ENCODE measurements at places on chromosomes 16 and 17.

- DNase-seq, result no peak
Observed at GRCh38 chr16:48946686-48947370, 334.8 kb downstream of the CBLN1 start.

GRCh38 chr16:27235938-27236245 is 32.6 kb downstream of the KDM8 start:
- DNase-seq, result no peak

DNA sequence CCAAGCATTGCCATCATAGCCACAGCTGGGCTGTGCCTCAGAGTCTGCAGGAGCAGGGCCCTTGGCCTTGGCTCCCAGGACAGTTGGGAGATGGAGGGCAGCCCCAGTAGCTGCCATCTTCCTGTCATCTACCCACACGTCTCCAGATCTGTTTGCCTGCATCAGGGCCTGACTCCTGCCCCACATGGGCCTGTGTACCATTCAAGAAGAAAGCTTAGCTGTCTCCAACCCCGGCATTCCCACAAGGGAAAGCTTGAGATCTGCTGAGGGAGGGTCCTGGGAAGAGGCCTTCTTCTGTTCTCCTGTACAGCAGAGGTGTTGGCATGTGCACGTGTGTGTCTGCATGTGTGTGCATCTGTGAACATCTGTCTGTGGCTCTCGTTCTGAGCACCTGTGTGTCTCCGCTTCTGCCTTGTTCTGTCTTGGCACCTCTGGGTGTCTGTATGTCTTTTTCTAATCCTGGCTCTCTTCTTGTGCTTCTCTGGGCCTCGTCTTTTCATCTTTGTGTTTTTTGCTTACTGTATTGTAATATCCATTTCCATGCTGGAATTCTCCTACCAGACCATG is 122.2 kb downstream of the MRM1 start:
- no peak for DNase-seq

- no peak for DNase-seq
Observed at GRCh38 chr17:69390795-69391501, 23.5 kb upstream of the MAP2K6 start.

DNA sequence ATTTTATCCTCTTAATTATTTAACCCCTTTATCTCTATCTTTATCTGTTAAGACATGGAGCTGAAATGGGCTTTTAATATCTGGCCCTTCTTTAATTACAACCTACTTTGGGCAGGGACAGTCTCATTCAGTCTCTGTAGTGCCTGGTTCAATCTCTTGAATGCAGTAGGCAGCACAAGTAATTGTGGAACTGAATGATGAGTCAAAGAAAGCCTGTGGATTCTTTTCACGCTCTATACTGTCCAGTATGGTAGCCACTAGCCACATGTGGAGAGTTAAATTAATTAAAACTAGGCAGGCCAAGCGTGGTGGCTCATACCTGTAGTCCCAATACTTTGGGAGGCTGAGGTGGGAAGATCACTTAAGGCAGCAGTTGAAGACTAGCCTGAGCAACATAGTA is 9.3 kb downstream of the BPTF start:
- DNase-seq, result no peak

GRCh38 chr17:68627956-68628575 is 26.9 kb upstream of the FAM20A start:
- DNase-seq, result no peak

GRCh38 chr16:50530277-50531236 is 17.6 kb upstream of the NKD1 start:
- no peak for DNase-seq

DNA sequence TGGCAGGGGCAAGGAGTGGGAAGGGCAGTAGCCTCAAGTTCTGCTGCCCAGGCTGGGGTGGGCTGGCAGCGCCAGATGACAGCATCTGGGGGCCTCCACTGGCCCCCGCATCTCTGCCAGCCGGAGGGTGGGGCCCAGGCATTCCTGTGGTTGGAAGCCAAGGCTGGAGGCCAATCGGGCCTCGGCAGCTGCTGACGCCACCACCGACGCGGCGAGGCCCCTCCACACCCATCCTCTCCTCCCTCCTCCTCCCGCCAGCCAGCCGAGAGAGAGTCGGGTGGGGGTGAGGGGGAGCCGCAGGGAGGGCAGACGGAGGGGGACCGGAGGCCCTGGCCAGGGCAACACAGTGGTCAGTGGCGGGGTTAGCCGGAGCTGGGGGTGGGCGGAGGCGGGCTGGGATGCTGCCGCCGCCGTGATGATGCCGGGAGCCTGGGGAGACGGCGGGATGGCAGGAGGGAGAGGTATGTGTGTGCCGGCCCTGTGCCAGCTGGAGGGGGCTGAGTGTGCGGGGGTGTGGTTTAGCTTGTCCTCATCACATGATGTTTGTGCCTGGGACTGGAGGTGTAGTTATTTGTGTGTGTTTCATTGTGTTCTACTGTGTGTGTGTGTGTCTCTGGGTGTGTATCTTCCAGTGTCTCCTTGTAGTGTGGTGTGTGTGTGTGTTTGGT is 36.6 kb downstream of the ARHGAP23 start:
- peak; percentile 5 for DNase-seq

DNA sequence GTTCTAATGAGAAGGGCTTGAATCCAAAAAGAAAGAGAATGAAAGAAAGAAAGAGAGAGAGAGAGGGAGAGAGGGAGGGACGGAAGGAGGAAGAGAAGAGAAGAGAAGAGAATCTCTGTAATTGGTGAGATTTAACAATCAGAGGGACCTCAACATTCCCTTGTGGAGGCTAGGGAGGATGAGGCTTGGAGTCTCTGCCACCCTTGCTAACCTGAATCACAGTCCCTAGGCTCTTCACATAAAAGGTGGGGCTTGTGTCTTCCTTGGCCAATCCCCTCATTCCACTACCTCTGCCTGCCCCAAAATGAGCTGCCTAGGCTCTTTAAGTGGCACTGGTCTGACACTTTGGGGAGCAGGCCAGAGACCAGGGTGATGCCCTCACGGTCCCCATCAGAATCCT is 30.1 kb downstream of the PIPOX start:
- DNase-seq, result no peak

GRCh38 chr17:7559320-7560171 is 996 bp downstream of the TNFSF13 start:
- DNase-seq, result no peak

Data from HEK293T (cell line).